ENCODE measurements at places on chromosomes 1 and 21. TPM values are rescaled to one million over a fixed set of nuclear protein-coding genes. Genes with fewer than 3 reads are reported as not detected.

GRCh38 chr1:239603530-239603929 lies 217.2 kb downstream of the CHRM3 start:
- H3K4me1 ChIP-seq = no peaks in the 10 kb centered on the region
- no peak overlapping the region for H3K4me3 ChIP-seq
- no peaks in the 10 kb centered on the region for H3K36me3 ChIP-seq
- H3K27me3 ChIP-seq = no peaks in the 10 kb centered on the region
- H3K27ac ChIP-seq = no peak overlapping the region
- no peak for DNase-seq

GRCh38 chr1:185239861-185240260 lies 77.2 kb downstream of the IVNS1ABP start:
- no peaks in the 10 kb centered on the region for H3K27me3 ChIP-seq
- H3K27ac ChIP-seq = no peak overlapping the region
- no peak overlapping the region for H3K4me3 ChIP-seq
- DNase-seq = no peak
- H3K36me3 ChIP-seq = no peaks in the 10 kb centered on the region

- H3K27ac ChIP-seq = peak overlapping the region; percentile 96
- no peaks in the 10 kb centered on the region for H3K36me3 ChIP-seq
- peaks cover 41% of the 10 kb centered on the region for H3K4me1 ChIP-seq
- DNase-seq = no peak
- no peak overlapping the region for H3K4me3 ChIP-seq
- H3K27me3 ChIP-seq = no peaks in the 10 kb centered on the region
Observed at GRCh38 chr1:156106624-156107488, 7.7 kb upstream of the LMNA start.

Gene WNT3A
- total RNA-seq = not detected

Gene IGSF3
- total RNA-seq = 0.38 TPM

DNA sequence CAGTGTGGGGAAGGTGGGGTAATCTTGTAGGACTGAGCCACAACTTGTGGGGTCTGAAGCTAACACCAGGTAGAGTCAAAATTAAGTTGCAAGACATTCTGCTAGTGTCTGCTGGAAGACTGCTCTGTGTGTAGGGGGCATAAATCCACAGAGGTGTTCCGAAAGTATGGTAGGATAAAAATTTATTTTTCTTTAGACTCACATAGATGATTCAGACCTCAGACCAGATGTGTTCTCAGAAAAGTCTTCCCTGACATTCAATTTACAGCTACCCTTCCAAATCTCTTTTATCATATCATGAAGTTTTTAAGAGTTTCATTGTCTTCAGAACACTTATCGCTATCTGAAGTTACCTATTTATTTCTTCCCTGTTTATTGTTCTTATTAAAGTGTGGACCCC lies 21.3 kb downstream of the DUSP10 start:
- H3K4me1 ChIP-seq = peaks cover 7% of the 10 kb centered on the region
- H3K36me3 ChIP-seq = no peaks in the 10 kb centered on the region
- H3K4me3 ChIP-seq = no peak overlapping the region
- no peak for DNase-seq
- no peak overlapping the region for H3K27ac ChIP-seq

Gene INSRR
- total RNA-seq = not detected

GRCh38 chr1:147053269-147053668 lies 115.1 kb downstream of the NBPF12 start:
- no peak overlapping the region for H3K27ac ChIP-seq
- no peaks in the 10 kb centered on the region for H3K36me3 ChIP-seq
- no peaks in the 10 kb centered on the region for H3K27me3 ChIP-seq
- H3K4me3 ChIP-seq = no peak overlapping the region
- no peaks in the 10 kb centered on the region for H3K4me1 ChIP-seq
- no peak for DNase-seq

DNA sequence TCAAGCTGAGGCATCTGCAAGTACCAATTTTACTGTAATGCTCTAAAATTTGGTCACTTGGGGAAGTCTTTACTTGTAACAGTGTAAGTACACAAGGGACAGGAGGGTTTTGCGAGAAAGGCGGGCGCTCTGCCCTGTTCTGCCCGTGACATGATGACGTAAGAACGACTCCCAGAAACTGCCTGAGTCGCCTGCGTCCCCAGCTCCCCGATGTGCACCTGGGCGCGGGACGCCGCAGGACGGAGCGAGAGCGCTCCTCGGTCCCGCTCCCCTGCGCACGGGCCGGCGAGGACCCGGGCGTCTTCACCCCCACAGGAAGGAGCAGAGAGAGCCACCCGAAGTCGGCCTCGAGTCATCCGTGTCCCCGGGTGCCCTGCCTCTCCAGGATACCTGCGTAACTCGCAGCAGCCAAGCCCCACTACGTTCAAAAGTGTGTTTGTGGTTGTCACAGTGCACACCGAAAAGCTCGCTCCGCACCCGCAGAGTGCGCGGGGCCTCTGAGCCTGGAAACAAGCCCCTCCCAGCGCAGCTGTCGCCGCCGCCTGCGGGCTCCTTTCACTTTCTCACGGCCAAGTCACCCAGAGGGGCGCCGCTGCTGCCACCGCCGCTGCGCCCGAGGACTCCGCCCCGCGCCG lies 3.3 kb upstream of the ZBTB18 start:
- H3K4me3 ChIP-seq = peak overlapping the region; percentile 94
- DNase-seq = no peak
- no peaks in the 10 kb centered on the region for H3K4me1 ChIP-seq
- no peaks in the 10 kb centered on the region for H3K36me3 ChIP-seq
- H3K27me3 ChIP-seq = no peaks in the 10 kb centered on the region

Gene CFHR2
- total RNA-seq = not detected

Gene MATN1
- 0.95 TPM for total RNA-seq

DNA sequence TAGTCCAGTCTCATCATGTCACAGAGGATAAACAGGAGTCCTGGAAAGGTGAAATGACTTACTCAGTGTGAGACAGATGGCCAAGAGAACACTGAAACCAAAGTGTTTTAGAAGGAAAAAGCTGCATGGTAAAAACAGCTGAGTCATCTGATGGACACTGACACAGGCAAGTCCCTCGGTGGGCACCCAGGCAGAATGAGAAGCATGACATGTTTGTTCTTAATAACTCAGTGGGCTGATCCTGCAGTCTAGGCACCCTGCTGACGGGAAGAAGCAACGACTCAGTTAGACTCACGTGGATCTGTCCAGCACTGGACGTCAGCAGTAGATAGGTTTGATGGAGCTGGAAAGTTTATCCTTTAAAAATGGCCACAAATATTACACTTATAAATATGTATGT lies 116.9 kb downstream of the RGS7 start:
- no peak for DNase-seq
- no peaks in the 10 kb centered on the region for H3K4me1 ChIP-seq
- H3K36me3 ChIP-seq = no peaks in the 10 kb centered on the region
- H3K27ac ChIP-seq = no peak overlapping the region
- no peaks in the 10 kb centered on the region for H3K27me3 ChIP-seq
- no peak overlapping the region for H3K4me3 ChIP-seq
